ENCODE measurements at places on chromosomes 13 and 19. TPM values are rescaled to one million over a fixed set of nuclear protein-coding genes. Genes with fewer than 3 reads are reported as not detected.

The TMEM86B gene
- total RNA-seq, result 1.1 TPM

The CFAP97D2 gene
- not detected for total RNA-seq

The BEST2 gene
- total RNA-seq, result not detected

The GIPC3 gene
- not detected for total RNA-seq

The IFNL1 gene
- total RNA-seq, result not detected

The NOSIP gene
- total RNA-seq, result 81.6 TPM

The SPATA13 gene
- 14.9 TPM for total RNA-seq

The LILRB5 gene
- not detected for total RNA-seq

The SLC1A6 gene
- total RNA-seq, result not detected

The PLEKHA4 gene
- total RNA-seq, result 10.6 TPM

The PMIS2 gene
- total RNA-seq, result not detected

The URAD gene
- not detected for total RNA-seq

The TMEM238 gene
- 0.14 TPM for total RNA-seq

The TSSK6 gene
- total RNA-seq, result 1.4 TPM

The PSG3 gene
- not detected for total RNA-seq

The TMEM221 gene
- total RNA-seq, result under 0.01 TPM

The TMEM272 gene
- not detected for total RNA-seq

All from smooth muscle cell of bladder (primary cell).